Thoracic aorta (tissue), 2 donors: ENCODE measurements at places on chromosomes 6 and 20.

DNA sequence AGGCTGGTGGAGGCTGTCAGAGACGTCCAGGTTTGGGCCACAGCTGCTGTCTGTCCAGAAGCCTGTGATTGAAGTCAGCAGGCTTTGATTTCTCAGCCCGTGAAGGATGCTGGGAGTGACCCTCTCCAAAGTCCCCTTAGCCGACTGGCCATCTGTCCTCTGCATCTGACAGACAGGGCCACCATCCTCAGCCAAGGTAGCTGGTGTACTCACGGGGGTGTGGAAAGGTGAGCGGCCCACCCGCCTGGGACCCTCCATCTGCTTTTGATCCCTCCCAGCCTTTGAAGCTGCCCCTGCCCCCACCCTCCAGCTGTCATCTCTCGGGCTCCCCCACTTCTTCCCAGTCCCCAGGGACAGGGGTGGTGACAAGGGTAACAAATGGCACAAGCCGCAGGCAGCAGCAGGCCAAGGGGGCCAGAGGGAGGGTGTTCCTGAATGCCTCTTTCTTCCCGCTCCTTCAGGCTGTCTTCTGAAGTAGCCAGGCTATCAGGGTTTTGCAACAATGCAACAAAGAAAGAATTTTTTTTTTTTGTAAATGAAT is 84.4 kb downstream of the EYA2 start:
- no peak for DNase-seq

DNA sequence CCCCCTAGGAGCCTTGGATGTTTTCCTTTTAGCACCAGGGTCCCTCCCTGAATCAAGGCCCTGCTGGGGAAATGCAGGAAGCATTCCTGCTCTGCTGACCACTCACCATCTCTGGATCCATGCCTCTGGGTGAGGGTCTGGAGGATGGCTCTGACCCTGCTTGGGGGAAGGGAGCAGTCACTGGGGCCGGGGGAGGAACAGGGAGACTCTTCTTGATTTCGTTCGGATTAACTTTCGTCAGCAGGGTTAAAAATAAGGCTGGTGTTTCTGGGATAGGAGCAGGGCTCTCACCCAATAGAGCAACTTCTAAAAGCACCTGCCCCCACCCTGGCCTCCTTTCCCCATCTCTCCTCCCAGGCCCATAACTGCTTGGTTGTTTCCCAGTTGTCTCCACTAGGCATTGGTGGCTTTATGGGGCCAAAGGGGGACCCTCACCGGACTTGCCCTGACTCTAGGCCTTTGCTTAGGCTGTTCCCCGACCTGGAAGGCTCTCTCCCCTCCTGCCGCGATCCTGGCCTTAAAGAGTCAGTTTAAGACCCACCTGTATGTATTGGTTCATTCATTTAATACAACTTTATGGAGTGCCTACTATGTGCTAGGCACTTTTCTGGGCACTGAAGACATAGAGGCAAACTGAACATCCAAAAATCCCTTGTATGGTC is 63.0 kb downstream of the JPH2 start:
- DNase-seq = no peak

GRCh38 chr20:56278196-56278595 is 29.7 kb downstream of the MC3R start:
- DNase-seq = no peak

- DNase-seq = no peak
Measured at GRCh38 chr20:17061715-17062114, 165.1 kb upstream of the PCSK2 start.

- DNase-seq = no peak
Measured at GRCh38 chr20:2757969-2758368, 42.5 kb downstream of the CPXM1 start.

GRCh38 chr6:35737413-35738211 is 780 bp downstream of the ARMC12 start:
- DNase-seq = no peak

DNA sequence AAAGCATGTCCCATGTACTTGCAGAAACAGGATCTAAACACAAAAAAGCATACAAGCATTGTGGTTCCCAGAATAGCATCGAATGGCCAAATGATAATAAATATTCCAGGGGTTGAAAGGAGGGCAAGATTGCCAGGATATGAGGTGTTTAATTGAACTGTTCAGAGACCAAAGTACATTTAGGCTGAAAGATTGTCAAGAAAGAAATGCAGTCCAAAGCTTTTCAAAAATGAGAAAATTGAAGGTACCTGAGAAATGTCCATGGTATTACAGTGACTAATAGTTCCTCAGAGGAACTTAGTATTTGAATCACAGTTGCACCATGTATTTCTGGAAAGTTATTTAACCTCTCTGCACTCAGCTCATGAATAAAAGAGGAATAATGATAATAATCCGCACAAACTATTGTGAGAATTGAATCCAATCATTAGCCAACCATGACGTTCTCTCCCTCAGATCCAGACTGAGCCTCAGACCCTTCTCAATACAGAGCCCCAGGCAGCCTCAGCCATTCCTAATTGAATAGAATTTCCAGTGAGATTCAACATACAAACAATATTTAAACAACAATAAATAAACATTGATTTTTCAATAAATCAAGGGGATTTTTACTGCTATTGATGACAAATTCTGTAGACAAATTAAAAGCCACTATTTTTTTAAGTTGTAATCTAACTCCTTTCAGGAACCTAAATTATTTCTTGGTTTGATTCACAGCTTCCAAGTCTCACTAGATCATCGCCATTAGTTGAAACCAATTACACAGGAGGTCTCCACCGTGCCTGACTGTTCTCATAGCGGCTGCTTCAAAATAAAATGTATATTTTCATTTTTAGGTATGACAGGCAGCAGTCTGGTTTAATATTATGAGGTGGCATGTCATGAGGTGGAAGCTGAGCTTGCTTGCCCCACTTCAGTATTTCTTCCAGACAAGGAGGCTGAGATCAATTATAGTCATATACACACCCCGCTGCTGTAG is 144.3 kb upstream of the TENT5A start:
- DNase-seq = no peak

DNA sequence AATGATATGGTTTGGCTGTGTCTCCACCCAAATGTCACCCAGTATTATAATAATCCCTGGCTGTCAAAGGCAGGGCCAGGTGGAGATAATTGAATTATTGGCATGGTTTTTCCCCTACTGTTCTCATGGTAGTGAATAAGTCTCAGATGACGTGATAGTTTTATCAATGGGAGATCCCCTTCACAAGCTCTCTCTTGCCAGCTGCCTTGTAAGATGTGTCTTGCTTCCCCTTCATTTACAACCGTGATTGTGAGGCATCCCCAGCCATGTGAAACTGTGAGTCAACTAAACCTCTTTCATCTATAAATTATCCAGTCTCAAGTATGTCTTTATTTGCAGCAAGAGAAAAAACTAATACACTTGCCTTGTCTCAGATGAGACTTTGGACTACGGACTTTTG is 907.3 kb upstream of the MANEA start:
- no peak for DNase-seq

DNA sequence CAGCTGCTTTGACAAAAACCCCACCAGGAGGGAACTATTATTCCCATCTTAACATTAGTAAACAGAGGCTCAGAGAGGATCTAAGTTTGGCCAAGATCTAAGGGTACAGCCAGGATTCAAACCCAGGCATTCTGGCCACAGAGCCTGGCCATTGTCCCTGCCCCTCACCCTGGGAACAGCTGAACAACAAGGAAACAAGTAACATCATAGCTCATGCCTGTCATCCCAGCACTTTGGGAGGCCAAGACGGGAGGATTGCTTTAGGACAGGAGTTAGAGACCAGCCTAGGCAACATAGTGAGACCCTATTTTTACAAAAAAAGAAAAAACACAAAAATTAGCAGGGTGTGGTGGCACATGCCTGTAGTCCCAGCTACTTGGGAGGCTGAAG is 27.5 kb downstream of the TOX2 start:
- DNase-seq = no peak

DNA sequence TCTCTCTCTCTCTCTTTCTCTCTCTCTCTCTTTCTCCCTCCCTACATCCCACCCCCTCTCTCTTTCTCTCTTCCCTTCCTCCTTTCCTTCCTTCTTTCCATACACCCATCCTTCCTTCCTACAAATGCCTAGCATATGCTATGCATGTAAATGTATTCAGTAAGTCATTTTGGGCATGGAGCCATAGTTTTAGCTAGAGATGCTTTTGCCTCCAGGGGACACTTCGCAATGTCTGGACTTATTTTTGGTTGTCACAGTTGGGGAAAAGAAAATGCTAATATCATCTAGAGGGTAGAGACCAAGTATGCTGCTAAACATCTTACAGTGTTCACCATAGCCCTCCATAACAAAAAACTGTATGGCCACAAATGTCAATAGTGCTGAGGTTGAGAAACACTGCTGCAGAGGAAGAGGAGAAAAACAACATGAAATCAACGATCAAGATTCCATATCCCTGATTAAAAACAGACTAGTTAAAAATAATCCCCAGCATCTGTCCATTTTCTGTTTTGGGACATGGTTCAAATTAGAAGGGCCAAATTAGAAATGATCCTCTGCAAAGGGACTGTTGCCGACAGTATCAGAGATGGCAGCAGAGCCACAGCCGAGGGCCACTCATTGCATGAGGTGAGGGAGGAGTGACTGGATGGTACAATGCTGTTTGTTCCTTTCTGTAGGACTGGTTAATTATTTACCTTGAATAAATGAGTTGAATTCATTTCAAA is 152.7 kb downstream of the SH3BGRL2 start:
- no peak for DNase-seq

DNA sequence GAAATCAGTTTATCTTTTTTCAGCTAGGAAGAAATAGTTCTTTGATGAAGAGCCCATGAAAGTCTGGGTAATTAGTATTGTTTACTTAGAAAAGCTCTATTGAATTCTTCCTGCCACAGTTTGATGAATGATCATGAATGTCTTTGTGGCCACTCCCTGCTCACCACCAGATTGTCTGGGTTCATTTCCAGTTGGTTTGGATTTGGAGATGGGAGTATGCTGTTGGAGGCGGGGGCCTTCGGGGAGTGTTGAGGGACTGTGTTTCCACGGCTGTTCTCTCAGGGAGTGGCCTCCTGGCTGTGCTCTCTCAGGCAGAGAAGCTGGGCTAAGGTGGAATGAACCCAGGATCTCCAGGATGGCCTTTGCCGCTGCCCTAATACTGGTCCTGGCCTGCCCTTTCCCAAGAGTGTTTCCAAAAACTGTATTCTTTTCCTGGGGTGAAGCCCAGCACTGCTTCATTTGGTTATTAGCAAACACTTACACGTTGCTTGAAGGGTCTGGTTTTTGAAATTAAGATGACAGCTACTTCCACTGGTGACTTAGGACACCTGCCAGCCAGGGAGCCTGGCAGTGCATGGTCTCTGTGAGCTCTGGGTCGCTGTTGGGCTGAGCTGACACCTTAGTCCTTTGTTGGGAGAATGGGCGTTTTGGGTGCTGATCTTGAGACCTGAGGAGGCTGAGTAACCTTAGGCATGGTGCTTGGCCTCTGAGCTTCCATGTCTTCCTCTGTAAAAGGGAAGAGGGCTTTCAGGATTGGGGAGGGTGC is 23.2 kb downstream of the PRPF6 start:
- no peak for DNase-seq

GRCh38 chr20:4645621-4646020 is 76.1 kb upstream of the PRND start:
- no peak for DNase-seq

DNA sequence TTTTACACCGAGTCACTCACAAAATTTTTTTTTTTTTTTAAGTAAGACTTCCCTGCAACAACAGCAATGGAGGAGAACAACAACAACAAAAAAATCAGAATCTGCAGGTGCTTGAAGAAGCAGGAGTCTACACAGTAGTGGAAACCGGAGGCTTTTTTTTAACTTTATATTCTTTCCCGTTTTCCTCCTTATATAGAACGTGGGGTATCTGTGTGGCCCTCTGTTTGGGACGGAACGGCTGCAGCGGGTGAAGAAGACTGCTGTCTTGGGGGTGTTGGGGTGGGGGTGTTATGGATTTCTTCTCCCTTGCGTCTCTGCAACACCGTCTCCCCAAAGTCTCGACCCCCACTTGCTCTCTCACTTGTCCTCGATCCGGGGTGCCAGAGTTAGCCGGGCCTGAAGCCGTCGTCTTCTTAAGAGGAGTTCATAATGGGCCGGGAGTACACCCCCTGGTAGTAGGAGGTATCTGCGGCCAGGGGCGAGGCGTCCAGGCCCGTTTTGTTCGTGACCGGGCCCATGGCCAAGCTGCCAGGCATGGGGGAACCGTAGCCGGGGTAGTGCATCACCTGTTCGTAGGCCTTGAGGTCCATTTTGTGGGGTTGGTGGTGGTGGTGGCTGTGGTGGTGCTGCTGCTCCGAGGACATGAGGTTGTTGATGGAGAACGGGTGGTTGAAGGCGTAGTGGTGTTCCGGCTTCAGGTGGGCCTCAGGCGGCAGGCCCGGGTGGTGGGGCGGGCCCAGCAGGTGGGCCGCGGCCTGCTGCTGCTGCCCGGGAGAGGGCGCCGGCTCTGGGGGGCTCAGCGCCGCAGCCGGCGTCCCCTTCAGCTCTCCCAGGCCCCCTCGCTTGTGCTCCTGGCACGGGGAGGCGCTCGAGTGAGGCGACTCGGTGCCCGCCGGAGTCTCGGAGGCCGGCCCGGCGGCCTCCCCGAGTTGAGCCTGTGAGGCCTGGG is 2.7 kb downstream of the FOXA2 start:
- no peak for DNase-seq

GRCh38 chr6:53910834-53911233 is 116.0 kb downstream of the LRRC1 start:
- no peak for DNase-seq

DNA sequence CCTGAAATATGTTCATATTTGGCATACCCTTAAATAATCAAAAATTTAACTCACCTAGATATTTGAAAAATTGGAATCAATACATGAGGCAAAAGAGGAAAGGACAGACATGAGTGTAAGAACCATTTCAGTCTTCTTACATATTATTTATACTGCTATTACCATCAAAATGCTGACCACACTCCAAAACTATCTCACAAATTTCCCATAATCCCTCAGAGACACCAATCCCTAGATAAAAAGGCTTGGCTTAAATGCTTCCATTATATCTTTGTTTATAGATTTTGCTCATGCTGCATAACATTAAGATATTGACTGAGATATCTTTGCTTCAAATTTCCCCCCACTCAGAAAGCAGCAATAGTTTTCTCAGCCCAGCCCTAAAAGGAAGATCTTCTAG is 11.7 kb upstream of the NT5DC1 start:
- no peak for DNase-seq

DNA sequence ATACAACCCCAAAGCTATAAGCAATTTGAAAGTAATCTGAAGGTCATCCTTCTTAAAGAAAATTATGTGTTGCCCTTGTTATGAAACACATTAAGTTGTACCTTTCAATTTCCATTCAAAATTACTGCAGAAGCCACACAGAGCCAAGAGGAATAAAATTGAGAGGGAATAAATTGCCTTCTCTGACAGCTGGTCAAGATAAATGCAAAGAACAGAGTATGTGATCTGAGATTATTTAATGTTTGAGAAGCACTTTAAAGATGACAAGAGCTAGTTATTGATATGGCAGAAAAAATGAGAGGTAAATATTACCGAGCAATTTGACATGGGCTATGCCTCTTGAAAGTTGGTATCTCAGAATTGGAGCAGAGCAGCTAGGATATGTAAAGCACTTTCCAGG is 61.6 kb downstream of the TRDN start:
- DNase-seq = no peak
